ENCODE measurements at places on chromosomes 7 and 10.

DNA sequence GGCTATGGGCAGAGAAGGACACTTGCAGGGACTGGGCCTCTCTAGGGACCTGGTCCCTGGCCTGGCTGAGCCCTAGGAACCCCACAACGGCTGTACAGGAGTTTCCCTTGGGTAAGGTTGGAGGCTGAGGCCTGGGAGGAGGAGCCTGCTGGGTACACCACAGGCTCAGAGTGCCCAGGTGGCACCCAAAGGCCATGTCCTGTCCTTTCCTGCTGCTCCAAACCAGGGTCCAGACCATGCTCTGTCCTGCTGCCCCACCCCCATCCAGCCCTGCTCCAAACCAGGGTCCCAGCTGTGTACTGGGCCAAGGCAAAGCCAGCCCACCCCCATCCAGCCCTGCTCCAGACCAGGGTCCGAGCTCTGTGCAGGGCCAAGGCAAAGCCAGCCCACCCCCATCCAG, 35.3 kb upstream of the ZNF488 start:
- no peak for DNase-seq

- no peak for DNase-seq
Observed at GRCh38 chr10:116777006-116777405, 34.6 kb upstream of the HSPA12A start.

DNA sequence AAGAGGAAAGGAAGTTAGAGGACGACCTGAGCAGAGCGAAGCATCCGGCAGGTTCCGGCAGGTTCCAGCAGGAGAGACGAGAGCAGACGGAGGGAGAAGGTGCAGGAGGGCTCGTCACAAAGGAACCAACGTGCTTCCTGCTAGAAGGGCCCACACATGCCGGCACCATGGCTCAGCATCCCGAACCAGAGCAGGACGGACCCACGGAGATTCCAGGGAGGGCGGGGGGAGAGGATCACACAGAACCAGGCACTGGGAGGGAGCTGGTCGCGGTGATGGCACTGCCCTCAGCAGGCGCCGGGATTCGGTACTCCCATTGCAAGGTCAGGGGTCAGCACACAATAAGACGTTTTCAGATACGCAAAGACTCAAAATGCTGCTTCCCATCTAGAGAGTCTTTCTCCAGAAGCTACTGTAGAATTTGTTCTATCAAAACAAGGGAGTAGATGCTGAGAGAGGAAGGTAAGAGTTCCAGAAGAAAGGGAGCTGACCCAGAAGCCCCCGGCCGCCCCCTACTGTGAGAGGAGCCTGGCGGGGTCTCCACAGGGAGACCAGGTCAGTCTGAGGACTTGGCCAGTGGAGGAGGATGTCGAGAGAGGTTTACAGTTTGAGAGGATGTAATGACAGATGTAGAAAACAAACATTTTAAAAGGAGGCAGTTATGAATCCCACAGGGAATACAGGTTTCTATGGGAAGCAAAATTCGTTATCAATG, 23.6 kb upstream of the PWWP2B start:
- DNase-seq: no peak

- no peak for DNase-seq
Observed at GRCh38 chr7:50210706-50211115, 93.8 kb upstream of the IKZF1 start.

- no peak for DNase-seq
Observed at GRCh38 chr7:107660381-107661080, at the start of gene SLC26A4. Gene SLC26A4, plus strand, starts transcription at chr7:107660828. Its CDS starts 814 bp downstream, at chr7:107661642.

GRCh38 chr10:132450825-132451505, 54.0 kb downstream of the PWWP2B start:
- DNase-seq: no peak

DNA sequence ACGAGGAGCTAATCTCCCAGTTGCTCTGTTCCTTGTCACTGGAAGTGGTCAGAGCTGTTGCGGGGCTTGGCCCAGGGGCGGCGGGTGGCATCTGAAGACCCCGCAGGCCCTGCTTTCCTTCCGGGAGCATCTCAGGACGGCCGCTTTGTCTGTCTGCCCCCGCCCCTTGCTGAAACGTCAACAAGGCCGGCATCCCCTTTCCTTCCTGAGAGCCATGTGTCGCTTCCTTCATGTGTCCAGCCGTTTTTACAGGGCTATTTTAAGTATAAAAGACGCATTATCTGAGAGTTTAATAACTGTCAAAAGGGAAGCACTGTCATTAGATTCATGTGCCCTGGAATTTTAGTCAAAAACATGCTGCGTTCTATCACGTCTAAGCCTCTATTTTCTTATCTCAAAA, 110.4 kb downstream of the CUX1 start:
- DNase-seq: no peak

DNA sequence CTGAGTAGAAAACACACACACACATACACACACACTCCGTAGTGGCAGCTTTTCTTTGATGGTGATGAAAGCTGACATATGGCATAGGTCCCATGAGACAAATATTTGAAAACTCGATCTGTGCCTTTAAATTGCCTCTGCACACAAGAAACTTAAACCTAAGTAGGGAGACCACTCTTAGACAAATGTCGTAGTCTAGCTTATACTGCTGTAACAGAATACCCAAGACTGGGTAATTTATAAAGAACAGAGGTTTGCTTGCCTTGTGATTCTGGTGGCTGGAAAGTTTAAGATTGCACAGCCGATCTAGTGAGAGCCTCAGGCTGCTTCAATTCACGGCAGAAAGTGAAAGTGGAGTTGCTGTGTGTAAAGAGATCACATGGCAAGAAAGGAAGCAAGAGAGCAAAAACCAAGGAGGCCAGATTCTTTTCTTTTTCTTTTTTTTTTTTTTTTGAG, 489.4 kb upstream of the SORCS1 start:
- DNase-seq: no peak

All from anterior cingulate cortex (tissue), 58 donors.